ENCODE measurements at places on chromosomes 4 and X.

DNA sequence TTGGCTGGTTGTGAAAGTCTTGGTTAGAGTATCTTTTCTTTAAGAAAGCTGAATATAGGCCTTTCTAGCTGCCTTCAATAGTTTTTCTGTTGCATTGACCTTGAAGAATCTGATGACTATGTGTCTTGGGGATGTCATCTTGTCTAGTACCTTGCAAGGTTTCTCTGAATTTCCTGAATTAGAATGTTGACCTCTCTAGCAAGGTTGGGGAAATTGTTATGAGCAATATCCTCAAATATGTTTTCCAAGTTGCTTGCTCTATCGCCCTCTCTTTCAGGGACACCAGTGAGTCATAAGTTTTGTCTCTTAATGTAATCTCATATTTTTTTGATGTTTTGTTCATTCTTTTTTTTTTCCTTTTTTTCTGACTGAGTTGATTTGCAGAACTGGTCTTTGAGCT, 194.7 kb downstream of the RAB28 start:
- no peak for DNase-seq

DNA sequence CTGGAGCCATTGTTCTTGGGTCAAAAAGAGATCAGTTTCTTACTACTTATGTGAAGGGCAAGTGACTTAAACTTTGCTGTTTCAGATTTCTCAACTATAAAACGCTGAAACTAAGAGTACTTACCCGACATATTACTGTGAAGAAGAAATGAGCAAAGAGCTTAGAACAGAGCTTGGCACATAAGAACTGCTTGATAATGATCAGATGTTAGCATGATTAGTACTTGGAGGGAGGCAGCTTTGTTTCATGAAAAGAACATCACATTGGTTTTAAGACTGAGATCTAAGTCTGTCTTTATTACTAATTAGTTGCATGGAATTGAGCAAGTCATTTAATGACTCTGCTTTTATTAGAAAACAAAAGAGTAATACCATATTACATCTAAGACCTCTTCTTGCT, 169.1 kb downstream of the ARHGAP24 start:
- no peak for DNase-seq

DNA sequence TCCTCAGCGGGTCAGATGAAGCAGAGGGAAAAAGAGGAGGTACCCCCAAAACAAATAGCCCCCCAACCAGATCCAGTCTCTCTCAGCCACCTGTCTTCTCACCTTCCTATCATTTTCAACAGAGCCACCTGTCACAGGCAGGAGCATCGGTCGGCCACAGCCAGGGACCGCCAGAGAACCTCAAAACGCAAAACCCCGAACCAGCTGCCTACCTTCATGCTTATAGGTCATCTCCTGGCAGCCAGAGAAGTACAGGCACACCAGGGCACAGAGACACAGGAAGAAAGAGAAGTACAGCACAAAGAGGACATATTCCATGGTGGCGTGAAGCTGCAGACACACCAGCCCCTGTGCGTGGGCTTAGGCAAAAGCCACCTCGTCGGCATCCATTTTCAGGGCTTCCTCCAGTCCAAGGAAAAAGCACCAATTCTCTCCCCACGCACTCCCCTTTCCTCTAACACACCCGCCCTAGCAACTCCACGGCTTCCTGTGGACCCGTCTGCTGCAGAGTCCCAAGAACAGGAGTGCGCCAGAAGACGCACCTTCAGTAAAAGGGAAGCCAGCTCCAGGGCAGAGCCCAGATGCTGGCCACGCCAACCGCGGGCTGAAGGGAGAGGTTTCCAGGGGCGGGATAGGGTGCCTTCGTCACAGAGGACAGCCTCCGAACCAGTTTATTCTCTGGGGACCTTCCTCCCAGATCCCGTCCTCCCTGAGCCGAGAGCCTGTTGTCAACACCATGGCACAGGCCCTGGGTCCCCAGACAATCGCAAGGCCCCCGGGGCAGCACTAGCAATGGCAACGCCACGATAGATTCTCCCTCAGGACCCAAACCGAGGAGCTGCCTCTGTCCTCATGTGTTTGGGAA, 51.8 kb upstream of the C4orf50 start:
- DNase-seq = no peak

- no peak for DNase-seq
Observed at GRCh38 chrX:96183843-96184242, 500.8 kb upstream of the DIAPH2 start.

DNA sequence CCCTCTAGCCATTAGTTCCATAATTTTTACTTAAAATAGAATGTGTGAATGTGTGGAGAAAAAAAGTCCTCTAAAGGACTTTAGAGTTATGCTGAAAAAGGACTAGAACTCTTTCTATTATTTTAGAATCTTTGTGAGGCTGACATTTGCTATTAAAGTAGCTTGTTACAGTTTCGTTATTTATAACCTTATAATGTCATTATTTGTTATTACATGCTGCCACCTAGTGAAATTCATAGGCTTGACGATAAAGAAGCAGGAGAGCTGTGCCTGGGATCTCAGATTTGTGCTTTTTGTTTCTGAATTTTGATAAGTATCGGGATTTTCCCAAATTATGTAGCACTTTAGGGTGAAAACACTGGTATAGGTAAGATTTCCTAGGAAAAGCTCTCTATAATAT, 38.5 kb upstream of the TAPT1 start:
- DNase-seq = no peak

GRCh38 chrX:37998586-37999262, 7.6 kb upstream of the SYTL5 start:
- DNase-seq = no peak

DNA sequence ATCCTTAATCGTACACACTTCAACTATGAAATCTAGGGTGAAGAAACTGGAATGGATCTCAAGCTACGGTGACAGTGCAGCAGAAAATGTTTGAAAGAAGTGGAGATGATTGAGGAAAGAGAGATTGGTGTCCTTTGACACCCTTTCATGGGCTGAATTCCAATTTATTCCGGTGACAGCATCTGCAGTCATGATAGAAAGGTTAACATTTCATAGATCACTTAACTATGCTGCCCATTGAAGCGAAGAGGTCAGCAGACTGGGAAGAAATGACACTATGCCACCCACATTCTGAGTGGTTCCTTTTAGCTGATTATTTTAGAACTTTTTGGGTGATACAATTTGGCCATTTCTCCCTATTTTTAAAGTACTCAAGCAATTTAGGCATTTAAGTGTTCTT, 82.3 kb downstream of the DNAAF6 start:
- no peak for DNase-seq

DNA sequence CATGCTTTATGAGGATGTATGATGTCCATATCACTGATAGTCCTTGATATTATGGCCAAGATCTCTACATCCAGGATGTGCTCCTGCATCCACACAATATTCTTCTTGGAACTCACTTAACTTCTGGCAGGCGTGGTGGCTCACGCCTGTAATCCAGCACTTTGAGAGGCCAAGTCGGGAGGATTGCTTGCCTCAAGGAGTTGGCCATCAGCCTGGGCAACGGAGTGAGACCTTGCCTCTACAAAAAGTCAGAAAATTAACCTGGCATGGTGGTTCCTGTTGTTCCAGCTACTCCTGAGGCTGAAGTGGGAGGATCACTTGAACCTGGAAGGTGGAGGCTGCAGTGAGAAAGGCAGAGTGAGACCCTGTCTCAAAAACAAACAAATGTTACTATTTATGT, 2.3 kb upstream of the HNRNPD start:
- DNase-seq = no peak

DNA sequence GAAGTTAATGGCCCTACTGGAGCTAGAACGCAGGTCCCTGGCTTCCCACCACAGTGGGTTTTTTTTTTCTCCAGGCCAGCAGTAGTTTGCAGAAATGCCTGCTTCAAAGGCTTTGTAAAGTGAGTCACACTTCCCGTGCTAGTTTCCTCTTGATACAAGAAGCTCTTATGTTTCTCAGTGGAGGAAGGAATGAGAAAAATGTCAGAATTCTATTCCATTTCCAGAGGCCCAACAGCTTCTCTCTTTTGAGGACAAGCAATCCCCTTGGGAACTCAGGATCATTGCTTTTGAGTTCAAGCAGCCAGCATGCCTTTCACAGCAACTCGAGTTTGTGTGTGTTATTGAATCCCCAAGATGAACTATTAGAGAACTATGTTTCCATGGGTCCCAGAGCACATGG, 134.3 kb downstream of the GUCY2F start:
- DNase-seq = no peak

GRCh38 chrX:134251241-134251640, 14.3 kb downstream of the CCDC160 start:
- no peak for DNase-seq

GRCh38 chrX:116170511-116170910, at the start of gene AGTR2:
Gene AGTR2 (plus strand): TSS chrX:116170744. CDS start chrX:116172281, 1,537 bp downstream.
- no peak for DNase-seq

- no peak for DNase-seq
Observed at GRCh38 chrX:131985526-131986049, 37.5 kb upstream of the STK26 start.

GRCh38 chr4:39682138-39682537, 15.8 kb upstream of the UBE2K start:
- no peak for DNase-seq

- DNase-seq = no peak
Observed at GRCh38 chrX:67044866-67045265, 406.0 kb upstream of the EDA2R start.

- DNase-seq = no peak
Observed at GRCh38 chr4:14857981-14858380, 144.3 kb upstream of the CPEB2 start.

- no peak for DNase-seq
Observed at GRCh38 chrX:72203421-72203820, 21.9 kb downstream of the PIN4 start.

DNA sequence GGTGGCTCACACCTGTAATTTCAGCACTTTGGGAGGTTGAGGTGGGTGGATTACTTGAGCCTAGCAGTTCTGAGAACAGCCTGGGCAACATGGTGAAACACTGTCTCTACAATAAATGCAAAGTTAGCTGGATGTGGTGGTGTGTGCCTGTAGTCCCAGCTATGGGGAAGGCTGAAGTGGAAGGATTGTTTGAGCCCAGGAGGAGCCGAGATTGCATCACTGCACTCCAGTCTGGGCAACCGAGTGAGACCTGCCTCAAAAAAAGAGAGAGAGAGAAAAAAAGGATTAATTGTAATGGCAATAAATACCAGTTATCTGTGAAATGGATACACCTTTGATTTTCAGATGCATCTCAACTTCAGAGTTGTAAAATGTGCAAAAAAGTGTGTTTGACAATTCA, 58.8 kb downstream of the SPRY1 start:
- no peak for DNase-seq

GRCh38 chr4:112453321-112453720, 62.7 kb downstream of the NEUROG2 start:
- no peak for DNase-seq

GRCh38 chr4:152356428-152357034, 179.4 kb downstream of the FBXW7 start:
- no peak for DNase-seq

DNA sequence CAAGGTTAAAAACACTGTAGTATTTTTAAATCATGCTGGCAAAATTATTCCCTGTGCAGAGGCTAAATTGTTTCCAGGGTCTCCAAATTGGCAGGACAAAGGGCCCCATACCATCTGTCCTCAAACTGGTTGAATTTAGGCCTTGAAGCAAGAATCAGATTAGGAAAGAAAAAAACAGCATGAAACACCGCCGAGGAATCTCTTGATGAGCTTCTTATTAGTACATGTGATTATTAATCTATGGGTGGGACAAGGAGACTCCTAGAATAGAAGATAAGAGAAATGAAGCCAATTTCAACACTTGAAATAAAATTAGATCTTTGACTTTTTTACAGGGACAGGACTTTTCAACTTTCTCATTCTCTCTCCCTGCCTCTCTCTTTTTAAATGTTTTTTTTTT, 7.1 kb upstream of the CLNK start:
- DNase-seq = no peak

DNA sequence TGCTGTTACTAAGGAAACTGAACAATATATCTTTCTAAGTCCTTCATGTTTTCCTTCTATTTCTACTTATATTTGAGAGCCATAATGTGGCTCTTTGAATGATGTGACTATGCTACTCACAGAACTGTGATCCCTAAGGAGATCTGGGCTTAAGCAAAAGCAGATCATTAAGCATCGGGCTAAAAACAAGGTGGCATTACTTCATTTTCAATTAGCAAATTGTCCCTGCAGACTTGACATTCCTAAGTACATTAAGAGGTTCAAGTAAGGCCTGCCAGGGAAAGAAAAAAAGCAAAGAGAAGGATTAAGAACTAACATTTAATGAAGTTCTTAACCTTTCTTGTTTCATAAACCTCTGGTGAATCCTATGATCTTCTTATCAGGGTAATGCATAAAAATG, 447.6 kb downstream of the PDGFC start:
- no peak for DNase-seq

DNA sequence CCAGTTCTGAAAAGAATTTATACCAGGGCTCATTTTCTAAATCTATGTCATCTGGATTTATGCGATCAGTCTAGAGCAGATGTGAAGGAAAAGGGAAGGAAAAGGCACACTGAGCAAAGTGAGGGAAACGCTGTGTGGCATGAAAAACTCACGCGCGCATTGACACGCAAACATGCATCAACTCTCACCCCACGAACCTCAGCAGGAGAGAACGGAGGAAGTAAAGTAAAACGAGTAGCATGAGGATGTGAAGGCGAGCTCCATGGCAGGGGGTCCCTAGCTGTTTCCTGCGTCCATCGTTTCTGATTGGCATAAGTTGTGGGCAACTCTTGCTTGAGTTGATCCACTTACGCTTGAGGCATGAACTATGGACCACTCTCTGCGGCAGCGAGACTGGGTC, 102.8 kb upstream of the PDLIM3 start:
- no peak for DNase-seq

DNA sequence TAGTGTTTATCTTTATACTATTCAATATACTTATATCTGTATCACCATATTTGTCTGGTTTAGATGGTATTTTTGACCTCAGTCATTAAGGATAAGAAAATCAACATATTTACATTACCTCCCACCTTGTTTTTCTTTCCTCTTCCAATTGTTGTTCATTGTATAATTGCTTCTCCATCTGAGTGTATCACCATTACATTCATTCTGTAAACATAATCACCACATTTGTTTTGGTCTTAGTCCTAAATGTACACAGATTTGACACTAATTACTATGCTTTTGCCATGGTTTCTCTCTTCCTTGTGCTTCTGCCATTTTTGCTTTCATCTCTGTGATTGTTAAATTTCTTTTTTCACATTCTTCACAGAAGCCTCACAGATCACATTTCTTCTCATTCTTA, 12.7 kb downstream of the ARMCX6 start:
- no peak for DNase-seq

DNA sequence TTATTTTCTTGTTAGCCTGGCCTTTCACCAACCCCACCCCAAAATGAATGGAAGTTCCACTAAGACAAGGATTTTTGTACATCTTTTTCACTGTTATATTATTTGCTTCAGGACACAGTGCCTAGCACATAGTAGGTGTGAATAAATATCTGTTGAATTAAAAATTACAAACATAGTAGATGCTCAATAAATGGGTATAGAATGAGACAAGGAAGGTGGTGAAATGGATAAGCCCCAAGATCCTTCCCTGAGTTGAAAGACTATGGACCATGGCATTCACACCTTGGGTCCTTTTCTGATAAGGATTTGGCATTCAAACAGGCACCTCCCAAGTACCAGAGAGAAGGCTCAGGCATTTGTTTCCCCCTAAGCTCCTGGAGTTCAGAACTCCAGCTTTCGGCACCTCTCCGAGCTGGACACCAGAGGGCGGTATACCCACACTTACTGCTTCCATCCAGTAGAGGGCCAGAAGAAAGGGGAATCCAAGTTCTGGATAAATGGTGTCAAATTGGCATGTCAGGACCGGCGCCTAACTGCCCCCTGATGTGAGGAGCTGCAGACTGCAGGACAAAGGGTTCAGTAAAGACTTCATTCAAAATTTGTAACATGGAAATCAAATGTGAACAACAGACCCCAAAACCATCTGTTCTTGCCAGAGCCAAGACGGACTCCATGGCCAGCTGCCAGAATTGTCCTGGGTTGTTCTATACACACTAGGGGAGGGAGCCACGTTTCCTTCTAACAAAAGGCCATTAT, 193.0 kb downstream of the GPC3 start:
- DNase-seq = peak; percentile 33

All from T-cell (primary cell).